ENCODE measurements at places on chromosomes 3 and 15. TPM values are rescaled to one million over a fixed set of nuclear protein-coding genes. Genes with fewer than 3 reads are reported as not detected.

DNA sequence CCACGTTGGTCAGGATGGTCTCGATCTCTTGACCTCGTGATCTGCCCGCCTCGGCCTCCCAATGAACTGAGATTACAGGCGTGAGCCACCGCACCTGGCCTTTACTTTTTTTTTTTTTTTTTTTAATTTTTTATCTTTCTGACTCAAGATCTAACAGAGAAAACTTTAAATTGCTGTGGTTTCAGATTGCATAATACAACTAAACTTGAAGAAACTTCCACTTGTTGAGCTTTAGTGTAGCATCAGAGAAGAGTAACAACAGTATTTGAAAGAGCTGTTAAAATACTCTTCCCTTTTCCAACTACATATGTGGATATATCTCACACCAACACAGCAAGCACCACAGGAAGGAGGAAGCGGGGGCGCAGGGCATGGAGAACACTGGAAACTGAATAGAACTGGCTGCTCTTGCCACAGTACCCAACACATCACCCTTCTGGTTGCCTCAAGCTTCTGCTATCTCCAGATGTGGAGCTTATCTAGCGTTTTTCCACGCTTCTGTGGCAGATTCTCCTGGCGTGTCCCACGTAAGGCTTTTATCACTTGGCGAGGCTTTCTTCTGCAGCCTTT, 45.4 kb downstream of the MAP6D1 start:
- DNase-seq, result no peak

DNA sequence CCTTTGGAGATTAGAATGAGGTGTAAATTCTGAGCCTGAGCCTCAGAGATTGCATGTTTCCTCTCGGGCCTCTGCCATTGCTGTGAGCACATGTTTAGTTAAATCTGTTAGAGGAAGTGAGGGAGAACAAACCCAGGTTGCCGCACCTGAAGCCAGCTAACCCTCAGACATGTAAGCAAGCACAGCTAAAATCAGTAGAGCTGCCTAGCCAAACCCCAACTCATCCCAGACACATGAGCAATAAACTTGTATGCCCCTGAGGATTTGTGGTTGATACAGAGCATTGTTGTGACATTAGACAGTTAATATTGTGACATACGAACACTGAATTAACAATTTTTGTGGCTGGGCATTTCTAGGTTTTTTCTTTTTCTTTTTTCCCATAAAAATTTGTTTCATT, 41.9 kb downstream of the NMD3 start:
- DNase-seq, result peak; percentile 13

DNA sequence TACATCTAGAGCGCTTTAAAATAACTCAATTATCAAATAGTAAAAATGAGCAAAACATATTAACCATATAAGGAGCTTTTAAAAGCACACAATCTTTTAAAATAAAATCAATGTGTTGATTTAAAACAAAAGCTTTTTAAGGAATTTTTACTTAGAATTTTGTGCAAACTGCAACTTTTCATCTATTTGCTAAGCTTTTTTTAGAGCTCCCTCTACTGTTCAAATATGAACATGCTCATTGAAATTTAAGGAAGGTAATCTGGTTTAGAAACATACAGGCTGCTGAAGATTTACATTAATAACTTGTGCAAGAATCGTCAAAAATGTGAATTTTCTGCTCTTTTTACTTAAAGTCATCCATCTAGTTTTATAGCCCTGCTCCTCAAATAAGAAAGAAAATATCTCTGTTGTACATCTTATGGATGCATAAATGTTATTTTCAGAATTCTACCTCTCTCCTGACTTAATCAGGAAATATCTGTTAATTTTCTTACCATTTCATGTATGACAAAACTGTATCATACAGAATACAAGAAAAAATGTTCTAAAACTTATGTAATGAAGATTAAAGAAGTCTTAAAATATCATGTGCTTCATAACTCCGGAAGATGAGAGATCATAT, 469.4 kb upstream of the ROBO2 start:
- peak; percentile 4 for DNase-seq

GRCh38 chr3:133941415-133941821, 45.7 kb upstream of the RAB6B start:
- peak; percentile 55 for DNase-seq

- no peak for DNase-seq
Measured at GRCh38 chr15:39969002-39969394, 35.1 kb downstream of the EIF2AK4 start.

GRCh38 chr15:64742385-64742784, 33.0 kb downstream of the RBPMS2 start:
- no peak for DNase-seq

GRCh38 chr15:96171853-96172296, 158.6 kb upstream of the NR2F2 start:
- no peak for DNase-seq

DNA sequence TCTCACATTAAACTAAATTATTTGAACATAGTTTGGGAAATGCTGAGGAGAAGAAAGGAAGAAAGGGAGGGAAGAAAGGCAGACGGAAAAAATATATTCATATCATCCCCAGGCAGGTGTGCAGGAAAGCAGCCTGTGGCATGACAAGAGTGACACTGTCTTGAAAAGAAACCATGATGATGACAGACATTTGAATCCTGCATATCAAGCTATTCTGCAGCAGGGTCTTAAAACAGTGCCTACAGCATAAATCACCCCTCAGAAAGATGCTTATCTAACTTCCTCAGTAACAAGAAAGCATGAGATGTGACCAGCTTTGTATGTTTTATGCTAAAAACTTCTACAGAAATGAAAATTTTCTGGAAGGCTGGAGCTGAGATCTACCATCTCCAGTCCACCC, 144.5 kb upstream of the GRM7 start:
- DNase-seq, result no peak

DNA sequence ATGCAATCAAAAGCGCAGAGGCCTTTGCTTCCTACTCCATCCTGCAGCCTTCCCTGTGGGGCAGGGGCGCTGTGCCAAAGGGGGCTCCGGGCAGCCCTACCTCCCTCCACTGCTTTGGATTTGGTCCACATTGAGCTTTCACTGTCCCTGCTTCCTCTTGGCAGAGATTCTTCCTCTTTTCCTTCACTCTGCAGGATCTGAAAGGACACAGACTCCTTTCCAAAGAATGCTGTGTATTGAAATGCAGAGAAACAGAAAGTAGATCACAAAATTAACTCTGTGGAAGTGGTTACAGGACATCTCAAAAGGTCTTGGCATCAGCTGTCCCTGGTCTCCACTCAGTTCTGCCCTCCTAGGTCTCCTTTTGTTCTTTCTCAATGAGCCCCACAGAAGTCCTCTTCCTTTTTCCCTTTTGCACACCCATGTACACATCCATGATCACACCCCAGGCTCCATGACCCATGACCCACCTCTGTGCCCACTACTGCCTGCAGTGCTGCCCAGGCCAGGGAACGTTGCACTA, 64.1 kb downstream of the CCR1 start:
- DNase-seq, result no peak

- peak; percentile 33 for DNase-seq
Measured at GRCh38 chr3:36911990-36912804, 32.7 kb downstream of the TRANK1 start.

- DNase-seq, result no peak
Measured at GRCh38 chr3:191198932-191199331, at the start of gene OSTN. TSS of gene OSTN (plus strand) at chr3:191199241. CDS start at chr3:191212533, 13,292 bp downstream.

GRCh38 chr15:23387621-23388190, 33.2 kb downstream of the GOLGA8S start:
- no peak for DNase-seq

DNA sequence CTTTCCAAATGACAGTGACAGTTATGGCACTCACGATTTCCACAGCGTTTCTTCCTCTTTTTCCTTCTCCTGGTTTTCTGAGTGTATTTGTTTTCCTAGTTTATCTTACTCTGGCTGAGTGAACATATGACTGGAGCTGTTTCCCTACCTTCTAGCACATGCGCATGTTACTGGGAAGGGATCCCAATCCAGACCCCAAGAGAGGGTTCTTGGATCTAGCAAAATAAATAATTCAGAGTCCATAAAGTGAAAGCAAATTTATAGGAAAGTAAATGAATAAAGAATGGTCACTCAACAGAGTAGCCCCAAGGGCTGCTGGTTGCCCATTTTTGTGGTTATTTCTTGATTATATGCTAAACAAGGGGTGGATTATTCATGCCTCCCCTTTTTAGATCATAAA, 23.8 kb downstream of the METTL6 start:
- no peak for DNase-seq

DNA sequence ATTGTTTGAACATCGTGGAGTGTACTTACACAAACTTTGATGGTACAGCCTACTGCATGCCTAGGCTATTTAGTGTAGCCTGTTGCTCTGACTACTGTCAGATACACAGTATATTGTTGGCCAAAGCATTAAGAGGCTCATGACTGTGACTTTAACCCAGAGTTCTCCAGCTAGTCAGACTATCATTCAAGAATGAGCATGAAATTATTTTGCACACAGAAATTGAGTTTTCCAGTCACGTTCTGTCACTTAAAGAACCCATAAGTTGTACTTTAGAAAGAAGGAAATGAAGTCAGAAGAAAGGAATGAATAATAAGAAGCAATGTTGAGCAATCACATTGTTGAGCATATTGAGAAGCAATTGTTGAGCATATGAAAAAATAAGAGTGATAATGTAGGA, 37.6 kb upstream of the SLC22A13 start:
- DNase-seq, result peak; percentile 31

- peak; percentile 34 for DNase-seq
Measured at GRCh38 chr15:62894322-62895085, 148.0 kb upstream of the TPM1 start.

- DNase-seq, result peak; percentile 60
Measured at GRCh38 chr3:179260949-179261765, 10.2 kb upstream of the KCNMB3 start.

GRCh38 chr15:65183865-65184159, 1.3 kb downstream of the CLPX start:
- DNase-seq, result no peak

- DNase-seq, result peak; percentile 100
Measured at GRCh38 chr3:195154793-195155535, 116.0 kb downstream of the XXYLT1 start.

DNA sequence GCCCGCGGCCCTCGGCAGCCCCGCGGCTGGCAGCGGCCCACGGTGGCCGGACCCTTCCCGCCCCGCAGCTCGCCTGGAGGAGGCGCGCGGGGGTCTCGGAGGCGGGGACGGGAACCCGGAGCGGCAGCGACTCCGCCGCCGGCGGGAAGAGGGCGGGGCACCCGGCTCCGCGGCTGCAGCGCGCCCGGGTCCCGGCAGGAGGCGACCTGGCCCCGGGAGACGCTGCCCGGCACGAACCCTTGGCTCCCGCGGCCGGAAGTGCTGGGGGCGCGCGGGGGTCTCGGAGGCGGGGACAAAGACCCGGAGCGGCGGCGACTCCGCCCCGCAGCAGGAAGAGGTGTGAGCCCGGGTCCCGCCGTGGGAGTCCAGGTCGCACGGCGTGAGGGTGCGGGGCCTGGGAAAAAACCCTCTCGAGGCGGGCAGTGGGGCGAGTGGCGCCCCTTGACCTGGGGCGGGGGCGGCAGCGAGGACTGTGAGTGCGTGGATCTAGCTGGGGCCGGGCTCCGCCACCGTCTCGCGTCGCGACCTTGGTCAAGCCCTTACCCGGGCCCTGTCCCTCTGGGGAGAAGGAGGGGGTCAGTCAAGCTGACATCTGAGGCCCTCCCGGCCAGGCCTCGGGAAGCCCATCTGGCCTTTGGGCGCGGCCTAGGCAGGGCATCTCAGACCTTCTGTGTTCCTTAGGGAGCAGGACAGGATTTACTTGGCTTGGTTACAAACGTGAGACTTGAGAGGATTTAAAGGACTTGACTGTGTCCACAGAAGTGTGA, at the start of gene CIB2:
CIB2 (minus strand) TSS at position 151 of the 767 bp plus-strand sequence. CDS start 230 bp downstream, outside the sequence.
- peak; percentile 67 for DNase-seq

GRCh38 chr3:143832433-143832832, 15.8 kb downstream of the SLC9A9 start:
- no peak for DNase-seq

DNA sequence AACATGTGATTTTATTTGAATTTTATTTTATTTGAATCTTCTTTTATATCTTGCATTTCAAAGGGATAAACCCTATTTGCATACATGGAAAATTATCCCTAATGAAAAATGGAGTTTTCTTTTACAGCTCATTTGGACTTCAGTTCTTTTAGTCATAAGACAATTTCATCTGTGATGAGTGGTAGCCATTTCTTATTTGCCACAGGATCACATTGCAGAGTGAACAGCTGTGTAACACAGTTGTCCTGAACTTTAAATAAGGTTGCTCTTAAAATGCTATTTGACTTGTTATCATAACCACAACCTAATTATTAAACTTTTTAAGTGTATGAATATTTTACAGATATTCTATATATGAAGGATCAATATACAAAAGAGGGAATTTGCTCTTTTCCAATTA, 221.7 kb upstream of the ROPN1 start:
- no peak for DNase-seq

DNA sequence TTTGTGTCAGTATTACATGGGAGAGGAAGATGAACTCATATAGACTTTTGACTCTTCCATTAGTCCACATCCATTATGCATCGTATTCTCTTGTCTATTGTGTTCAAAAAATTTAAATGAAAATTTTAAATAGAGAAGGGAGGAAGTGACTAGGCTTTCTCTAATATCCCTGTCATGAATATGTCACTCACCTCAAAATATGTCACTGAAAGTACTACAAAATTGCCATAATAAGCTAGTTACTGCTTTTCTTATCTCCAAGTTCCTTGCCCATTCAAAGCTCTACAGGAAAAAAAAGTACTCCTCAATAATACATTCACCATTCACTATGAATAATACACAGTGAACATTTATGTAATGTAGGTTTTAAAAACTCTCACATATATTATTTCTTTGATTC, 22.3 kb upstream of the GHSR start:
- DNase-seq, result no peak

- peak; percentile 43 for DNase-seq
Measured at GRCh38 chr15:72153269-72154000, 35.2 kb downstream of the SENP8 start.

GRCh38 chr3:12197475-12197874, 38.8 kb upstream of the TIMP4 start:
- no peak for DNase-seq

- DNase-seq, result no peak
Measured at GRCh38 chr3:24315971-24316370, 178.7 kb downstream of the THRB start.

GRCh38 chr3:115552007-115552406, 71.3 kb upstream of the GAP43 start:
- no peak for DNase-seq

- DNase-seq, result no peak
Measured at GRCh38 chr3:112889357-112889756, 42.7 kb upstream of the CD200R1L start.

GRCh38 chr3:51974277-51974962, 444 bp upstream of the ABHD14A start:
- DNase-seq, result no peak

AHSG gene
- not detected for total RNA-seq

CTXN2 gene
- not detected for total RNA-seq

ADGRG7 gene
- not detected for total RNA-seq

GALNT15 gene
- 175 TPM for total RNA-seq

CELF6 gene
- 0.17 TPM for total RNA-seq

CHRFAM7A gene
- 0.51 TPM for total RNA-seq

PLCH1 gene
- under 0.01 TPM for total RNA-seq

CLDN16 gene
- 0.34 TPM for total RNA-seq

C2CD4A gene
- total RNA-seq, result 2.7 TPM

GLDN gene
- not detected for total RNA-seq

COL6A5 gene
- not detected for total RNA-seq

AMIGO3 gene
- 1.0 TPM for total RNA-seq

RBP2 gene
- not detected for total RNA-seq

COPB2 gene
- total RNA-seq, result 185 TPM

EOMES gene
- not detected for total RNA-seq

SCAMP5 gene
- total RNA-seq, result 11.6 TPM

LIPH gene
- not detected for total RNA-seq

SLC9C1 gene
- total RNA-seq, result 0.85 TPM
